Inflammatory macrophage treated with lipopolysaccharide for 4 hours (primary cell): ENCODE measurements at places on chromosomes 11 and 22.
A peak's percentile ranks its signal among the peaks of the same experiment; 100 is the strongest.

DNA sequence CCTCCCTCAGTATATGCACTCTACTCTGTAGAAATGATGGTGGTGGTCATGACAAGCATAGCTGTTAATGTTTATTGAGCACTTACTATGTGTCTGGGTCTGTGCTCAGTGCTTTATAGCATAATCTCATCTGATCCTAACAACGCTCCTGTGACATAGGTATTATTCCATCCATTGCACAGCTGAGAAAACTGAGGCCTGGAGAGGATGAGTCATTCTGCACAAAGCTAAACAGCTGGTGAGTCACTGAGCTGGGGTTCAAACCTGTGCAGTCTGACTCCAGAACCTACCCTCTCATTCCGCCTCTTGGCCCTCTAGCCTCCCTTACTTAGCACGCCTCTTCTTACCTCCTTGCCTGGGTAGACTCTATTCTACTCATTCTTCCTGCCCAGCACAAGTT, 41.7 kb downstream of the PRDM11 start:
- DNase-seq = no peak

DNA sequence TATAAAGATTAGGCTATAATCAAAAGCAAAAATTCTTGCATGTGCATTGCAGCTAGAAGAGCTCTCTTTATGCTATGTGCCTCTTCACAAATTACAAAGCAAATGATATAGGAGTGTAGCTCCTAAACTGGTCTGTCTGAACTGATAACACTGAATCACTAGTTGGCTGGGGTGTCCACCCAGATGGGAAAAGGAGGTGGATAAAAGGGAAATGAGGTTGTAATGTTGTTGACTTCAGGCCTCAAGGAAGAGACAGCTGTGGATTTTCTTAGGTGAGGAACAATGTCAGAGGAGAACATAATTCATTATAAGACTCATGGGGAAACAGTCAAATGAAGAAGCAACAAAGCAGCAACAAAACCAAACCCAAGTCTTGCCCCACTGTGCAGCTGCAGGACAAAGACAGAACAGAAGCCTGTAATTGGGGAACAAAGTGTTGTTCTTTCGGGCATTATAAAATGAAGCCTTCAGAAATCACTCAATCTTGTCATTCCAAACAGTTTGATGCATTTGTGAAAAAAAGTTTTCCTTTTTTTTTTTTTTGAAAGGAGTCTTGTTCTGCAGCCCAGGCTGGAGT, 130.1 kb upstream of the DDI1 start:
- DNase-seq = no peak

- DNase-seq = no peak
Observed at GRCh38 chr11:12097219-12097618, 13.2 kb upstream of the MICAL2 start.

- DNase-seq = no peak
Observed at GRCh38 chr11:113085446-113085845, 124.2 kb downstream of the NCAM1 start.

GRCh38 chr11:9708544-9708943, 44.7 kb downstream of the SWAP70 start:
- DNase-seq = peak; percentile 36

GRCh38 chr11:12159351-12160099, 49.1 kb downstream of the MICAL2 start:
- DNase-seq = peak; percentile 80

DNA sequence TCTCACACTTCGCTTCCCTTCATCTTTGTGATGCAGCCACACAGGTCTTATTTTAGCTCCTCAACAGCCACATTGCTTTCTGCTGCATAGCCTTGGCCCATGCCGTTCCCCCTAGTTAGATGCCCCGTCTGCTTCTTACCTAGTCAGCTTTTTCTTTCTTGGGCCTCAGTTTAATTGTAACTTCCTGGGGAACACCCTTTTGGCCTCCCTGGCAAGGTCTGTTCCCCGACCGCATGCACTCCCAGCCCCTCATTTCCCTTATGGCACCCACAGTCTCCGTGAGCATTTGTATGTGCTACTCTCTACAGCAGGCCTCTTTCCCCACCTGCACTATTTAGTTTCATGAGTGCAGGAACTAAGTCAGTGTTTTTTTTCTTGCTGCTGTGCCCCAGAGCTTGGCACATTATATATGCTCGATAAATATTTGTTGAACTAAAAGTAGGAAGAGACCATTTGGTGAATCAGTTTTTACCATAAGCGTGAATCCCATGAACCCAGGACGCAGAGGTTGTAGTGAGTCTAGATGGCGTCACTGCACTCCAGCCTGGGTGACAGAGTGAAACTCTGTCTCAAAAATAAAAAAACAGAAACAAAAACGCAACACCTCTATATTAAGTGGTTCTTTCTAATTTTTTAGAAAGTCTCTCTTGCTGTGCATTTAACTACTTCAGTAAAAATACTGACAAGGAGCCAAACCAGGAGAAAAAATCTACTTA, 38.5 kb downstream of the TNRC6B start:
- no peak for DNase-seq

- DNase-seq = no peak
Observed at GRCh38 chr11:118902336-118903203, 18.9 kb downstream of the CXCR5 start.

- DNase-seq = peak; percentile 50
Observed at GRCh38 chr11:96035740-96036078, 111.8 kb upstream of the MTMR2 start.

DNA sequence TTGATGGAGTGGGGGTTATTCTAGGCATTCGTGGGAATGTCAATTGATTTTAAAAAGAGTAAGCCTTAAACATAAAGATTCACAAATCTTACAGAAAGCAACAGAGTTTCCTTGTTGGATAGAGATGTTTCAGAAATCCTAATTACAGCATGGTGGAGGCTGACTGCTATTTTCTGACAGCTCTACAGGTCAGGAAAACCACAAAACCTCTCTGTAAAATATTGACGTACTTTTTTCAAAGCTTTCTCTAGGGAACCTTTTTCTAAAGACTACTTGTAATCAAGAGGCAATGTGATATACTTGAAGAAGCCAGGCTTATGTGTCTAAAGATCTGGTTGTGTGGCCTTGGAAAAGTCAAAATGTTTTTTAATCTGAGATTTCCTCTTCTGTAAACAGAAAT, 9.1 kb upstream of the OR8B8 start:
- DNase-seq = no peak

DNA sequence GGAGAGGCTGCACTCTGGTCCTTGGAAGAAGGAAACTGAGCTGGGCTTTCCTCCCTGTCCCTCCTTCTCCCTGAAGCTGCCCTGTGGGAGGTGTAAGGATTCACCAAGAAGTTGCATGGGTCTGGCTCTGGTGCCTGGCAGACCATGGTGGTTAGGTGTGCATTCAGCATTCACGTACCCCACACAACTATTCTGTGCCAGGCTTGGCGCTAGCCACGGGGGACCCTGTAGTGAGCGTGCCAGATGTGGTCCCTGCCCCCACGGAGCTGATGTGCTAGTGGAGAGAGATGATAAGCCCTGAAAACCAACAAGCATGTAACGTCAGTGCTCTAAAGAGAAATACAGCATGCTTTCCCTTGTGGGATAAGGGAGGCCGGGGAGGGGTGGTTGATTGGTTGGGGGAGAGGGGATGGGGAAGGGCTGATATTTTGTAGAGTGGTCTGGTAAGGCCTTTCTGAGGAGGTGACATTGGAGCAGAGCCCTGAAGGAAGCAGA, 48.9 kb downstream of the CD82 start:
- no peak for DNase-seq

GRCh38 chr11:60005360-60005759, 11.6 kb upstream of the OOSP4B start:
- no peak for DNase-seq

DNA sequence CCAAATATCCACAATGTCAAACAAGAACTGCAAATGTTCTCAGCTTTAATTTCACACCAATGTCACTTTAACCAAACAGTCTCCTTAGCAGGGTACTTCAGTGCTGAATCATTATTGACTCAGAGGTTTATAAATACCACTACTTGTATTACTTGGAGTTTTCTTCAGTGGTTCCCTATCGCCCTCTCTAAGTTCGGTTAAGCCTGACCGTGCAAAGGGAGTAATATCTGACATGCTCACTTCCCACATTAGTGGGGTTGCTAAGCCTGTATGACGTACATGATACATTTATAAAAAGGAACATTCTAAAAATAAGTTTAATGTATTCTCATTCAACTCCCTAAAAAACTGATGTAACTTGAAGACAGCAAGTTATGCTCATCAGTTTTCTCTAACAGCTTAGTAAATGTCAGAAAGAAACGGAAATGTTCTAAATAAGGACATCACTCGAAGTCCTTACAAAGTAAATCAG, 93.1 kb upstream of the ZC3H12C start:
- DNase-seq = peak; percentile 97

DNA sequence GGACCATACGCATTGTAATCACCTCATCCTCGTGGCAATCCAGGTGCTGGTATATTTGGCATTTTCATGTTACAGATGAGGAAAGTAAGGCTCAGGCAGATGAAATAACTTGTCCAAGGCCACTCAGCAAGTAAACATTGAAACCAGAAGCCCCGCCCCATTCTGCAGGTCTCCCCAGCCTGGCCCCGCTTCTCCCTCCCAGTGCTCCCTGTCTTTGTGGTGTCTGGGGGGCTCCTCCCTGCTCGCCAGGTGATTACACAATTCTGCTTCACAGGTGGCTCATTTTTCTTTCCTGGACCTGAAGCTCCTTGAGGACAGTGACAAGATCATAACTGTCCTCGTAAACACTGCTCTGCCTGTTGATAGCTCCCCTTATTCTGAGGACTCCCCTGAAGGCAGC, 531.5 kb upstream of the B3GAT1 start:
- no peak for DNase-seq

DNA sequence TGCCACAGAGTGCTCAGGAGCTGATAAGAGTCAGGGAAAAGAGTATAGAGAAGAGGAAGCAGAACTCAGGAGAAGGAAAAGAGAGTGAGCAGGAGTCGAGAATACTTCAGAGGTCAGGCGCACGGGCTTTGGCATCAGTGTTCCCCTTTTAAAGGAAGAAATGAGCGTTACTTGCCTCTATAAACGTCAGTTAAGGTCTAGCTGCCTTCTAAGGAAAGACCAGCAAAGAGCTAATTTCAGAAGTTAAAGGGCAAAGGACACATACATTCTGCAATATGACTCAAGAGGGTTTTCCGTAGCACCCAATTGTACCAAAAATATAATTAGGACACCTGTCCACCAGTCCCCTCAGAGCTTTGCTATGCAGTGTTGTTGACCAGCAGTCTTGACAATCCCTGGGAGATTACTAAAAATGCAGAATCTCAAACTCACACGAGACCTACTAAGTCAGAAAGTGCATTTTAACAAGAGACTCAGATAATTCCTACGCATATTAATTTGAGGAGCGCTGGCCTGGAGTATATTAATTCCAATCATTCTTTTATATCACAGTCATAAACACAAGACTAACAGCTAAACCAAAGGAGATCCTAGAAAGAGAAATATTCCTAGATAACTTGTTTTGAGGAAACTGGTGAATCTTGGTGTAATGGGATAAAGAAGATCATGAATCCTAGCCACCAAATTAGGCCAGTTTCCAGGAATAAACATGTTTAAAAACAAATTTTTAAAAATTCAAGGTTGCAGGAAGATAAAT, 249.0 kb downstream of the CADM1 start:
- no peak for DNase-seq

- no peak for DNase-seq
Observed at GRCh38 chr11:69018924-69019323, 5.9 kb upstream of the MRGPRF start.

DNA sequence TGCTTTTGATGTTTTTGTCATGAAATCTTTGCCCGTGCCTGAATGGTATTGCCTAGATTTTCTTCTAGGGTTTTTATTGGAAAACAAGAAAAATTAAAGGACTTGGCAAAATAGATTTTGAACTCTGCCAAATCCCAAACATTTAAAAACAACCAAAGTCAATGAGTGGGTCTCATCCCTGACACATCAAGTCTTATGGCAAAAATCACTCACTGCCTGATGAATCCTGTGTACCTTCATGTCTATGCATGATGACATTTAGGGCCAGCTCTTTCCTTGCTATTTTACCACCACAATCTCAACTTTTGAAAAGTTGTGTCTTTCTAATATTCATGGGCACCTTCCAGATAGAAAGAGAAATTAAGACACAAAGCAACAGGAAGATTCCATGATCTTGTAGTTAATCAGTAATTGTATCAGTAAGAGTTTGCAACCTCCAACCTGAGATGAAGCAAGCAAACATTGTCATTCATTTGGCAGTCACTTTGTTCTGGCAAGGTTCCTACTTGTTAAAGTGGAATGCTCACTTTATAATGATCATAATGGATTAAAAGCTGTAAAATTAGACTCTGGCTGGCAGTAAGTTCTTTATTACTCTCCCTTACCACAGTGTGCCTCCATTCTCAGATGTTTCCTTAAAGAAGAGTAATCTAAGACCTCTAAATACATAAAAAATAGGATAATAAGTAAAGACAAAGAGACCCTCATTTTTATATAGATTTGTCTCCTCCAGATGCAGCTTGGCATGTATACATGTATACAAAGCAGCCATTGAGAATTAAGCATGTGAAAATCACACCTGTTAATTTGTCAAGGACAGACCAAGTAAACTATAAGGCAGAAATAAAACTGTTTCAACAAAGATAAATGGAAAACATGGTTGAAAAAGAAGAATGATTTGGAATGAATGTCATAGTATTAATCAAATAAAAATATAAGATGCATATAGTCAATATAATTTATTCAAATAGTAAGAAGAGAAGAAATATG, 51.6 kb downstream of the ETS1 start:
- DNase-seq = no peak

DNA sequence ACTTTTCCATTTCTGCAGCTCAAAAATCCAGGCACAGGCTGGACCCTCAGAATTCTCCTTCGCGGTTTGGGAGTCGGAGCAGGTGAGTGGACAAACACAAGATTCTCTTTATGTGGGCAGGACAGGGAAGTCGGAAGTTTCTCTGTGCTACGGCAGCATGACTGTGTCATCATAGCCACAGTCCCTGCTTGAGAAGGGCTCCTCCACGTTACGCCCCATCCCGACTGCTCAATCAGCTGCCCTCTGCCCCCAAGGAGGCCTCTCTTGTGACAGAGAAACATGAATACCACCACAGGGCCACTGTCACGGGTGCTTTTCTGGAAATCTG, 89.0 kb upstream of the SHISAL1 start:
- no peak for DNase-seq

GRCh38 chr22:44645083-44645482, 56.9 kb upstream of the PRR5 start:
- no peak for DNase-seq

- no peak for DNase-seq
Observed at GRCh38 chr11:102414559-102414958, 38.0 kb downstream of the TMEM123 start.

GRCh38 chr11:1772270-1773130, 8.8 kb upstream of the CTSD start:
- DNase-seq = peak; percentile 89

DNA sequence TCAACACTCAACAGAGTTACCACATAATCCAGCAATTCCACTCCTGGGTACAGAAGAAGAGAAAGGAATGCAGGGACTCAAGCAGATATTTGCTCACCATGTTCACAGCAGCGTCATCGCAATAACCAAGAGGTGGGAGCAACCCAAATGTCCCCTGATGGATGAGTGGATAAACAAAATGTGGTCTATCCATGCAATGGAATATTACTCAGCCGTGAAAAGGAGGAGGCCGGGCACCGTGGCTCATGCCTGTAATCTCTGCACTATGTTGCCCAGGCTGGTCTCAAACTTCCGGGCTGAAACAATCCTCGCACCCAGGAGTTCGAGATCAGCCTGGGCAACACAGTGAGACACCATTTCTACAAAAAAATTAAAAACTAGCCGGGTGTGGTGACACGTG, 131.7 kb downstream of the CTTN start:
- DNase-seq = no peak

- DNase-seq = no peak
Observed at GRCh38 chr11:10658621-10659338, 34.8 kb downstream of the IRAG1 start.
